Activated naive CD8-positive, alpha-beta T cell treated with anti-CD3 and anti-CD28 coated beads for 36 hours (primary cell): ENCODE measurements at places on chromosomes 16 and 17. TPM values are rescaled to one million over a fixed set of nuclear protein-coding genes. Genes with fewer than 3 reads are reported as not detected.

- H3K4me3 ChIP-seq: no peak overlapping the region
- H3K27ac ChIP-seq: no peak overlapping the region
- no peak for DNase-seq
- no peaks in the 10 kb centered on the region for H3K27me3 ChIP-seq
Observed at GRCh38 chr16:72291121-72291520, 119.2 kb upstream of the PMFBP1 start.

- peaks cover 27% of the 10 kb centered on the region for H3K4me1 ChIP-seq
- no peak overlapping the region for H3K4me3 ChIP-seq
- H3K36me3 ChIP-seq: peaks cover 28% of the 10 kb centered on the region
- no peak for DNase-seq
- H3K27ac ChIP-seq: peak overlapping the region; percentile 18
Observed at GRCh38 chr16:28977703-28978662, 3.4 kb downstream of the SPNS1 start.

MYH13 gene
- not detected for total RNA-seq

RBFOX1 gene
- not detected for total RNA-seq

CTRB1 gene
- not detected for total RNA-seq

MYCBPAP gene
- 0.56 TPM for total RNA-seq
